ENCODE measurements at places on chromosomes 7 and 10.
A peak's percentile ranks its signal among the peaks of the same experiment; 100 is the strongest.

DNA sequence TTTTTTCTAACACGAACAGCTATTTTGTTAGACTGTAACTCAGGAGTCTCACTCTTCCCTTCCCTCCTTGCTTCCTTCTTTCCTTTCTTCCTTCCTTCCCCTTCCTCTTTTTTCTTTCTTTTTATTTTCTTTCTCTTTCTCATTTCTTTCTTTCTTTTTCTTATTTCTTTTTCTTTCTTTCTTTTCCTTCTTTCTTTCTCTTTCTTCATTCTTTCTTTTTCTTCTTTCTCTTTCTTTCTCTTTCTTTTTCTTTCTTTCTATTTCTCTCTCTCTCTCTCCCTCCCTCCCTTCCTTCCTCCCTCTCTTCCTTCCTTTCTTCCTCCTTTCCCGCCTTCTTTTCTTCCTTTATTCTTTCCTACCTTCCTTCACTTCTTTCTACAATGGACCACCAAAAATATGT lies 1443.0 kb upstream of the LRRTM3 start:
- H3K36me3 ChIP-seq = peaks cover 3% of the 10 kb centered on the region
- no peaks in the 10 kb centered on the region for H3K27me3 ChIP-seq
- no peak for DNase-seq
- H3K27ac ChIP-seq = no peak overlapping the region

DNA sequence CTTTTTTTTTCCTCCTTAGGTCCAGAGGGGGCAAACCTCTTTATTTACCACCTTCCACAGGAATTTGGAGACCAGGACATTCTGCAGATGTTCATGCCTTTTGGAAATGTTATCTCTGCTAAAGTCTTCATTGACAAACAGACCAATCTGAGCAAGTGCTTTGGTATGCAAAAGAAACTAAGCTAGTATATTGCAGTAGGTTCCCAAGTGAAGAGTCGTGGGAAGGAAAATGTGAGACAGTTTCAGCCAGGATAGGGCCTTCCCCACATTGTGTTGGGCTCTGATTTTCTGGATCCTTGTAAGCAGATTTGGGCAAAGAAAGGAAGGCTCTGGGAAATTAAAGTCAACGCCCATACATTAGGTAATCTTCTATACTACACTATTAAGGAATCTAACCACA lies 285.6 kb downstream of the USP6NL start:
- peaks cover 43% of the 10 kb centered on the region for H3K4me1 ChIP-seq
- H3K27me3 ChIP-seq = no peaks in the 10 kb centered on the region
- peaks cover 41% of the 10 kb centered on the region for H3K36me3 ChIP-seq
- H3K27ac ChIP-seq = peak overlapping the region; percentile 75
- DNase-seq = no peak

DNA sequence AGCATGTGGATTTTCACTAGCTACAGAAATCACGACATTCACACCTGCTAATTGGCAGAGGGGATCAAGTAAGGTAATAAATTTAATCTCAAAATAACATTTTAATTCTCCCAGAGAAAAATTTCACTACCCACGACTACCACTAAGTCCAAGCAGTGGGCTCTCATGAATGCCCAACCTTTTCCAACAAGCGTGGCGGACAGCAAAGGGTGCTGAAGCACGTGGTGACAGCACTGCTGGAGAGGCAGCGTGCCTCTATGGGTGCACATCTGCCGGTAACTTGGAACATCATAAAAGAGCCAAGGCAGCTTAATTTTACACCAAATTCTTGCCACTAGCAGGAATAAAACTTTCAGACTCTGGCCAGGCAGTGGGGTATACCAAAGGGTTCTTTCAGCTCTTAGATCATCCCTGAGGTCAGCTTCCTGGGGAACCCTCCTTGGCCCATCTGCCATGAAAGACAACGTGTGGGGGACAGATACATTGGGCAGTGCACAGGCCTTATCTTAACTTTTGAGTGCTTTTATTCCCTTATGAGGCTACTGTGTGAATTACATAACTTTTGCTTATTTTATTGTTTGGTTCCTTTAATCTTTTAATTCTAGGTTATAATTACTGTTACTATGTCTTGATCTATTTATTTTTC lies 206.7 kb upstream of the KCTD7 start:
- H3K27me3 ChIP-seq = no peaks in the 10 kb centered on the region
- no peak for DNase-seq
- H3K4me1 ChIP-seq = no peaks in the 10 kb centered on the region
- no peak overlapping the region for H3K27ac ChIP-seq
- H3K36me3 ChIP-seq = peaks cover 4% of the 10 kb centered on the region
- no peak overlapping the region for H3K4me3 ChIP-seq

- peaks cover 7% of the 10 kb centered on the region for H3K36me3 ChIP-seq
- H3K4me3 ChIP-seq = no peak overlapping the region
- H3K4me1 ChIP-seq = no peaks in the 10 kb centered on the region
- no peak overlapping the region for H3K27ac ChIP-seq
These were observed 85.6 kb upstream of the IMMP2L start for GRCh38 chr7:111647881-111648280.

DNA sequence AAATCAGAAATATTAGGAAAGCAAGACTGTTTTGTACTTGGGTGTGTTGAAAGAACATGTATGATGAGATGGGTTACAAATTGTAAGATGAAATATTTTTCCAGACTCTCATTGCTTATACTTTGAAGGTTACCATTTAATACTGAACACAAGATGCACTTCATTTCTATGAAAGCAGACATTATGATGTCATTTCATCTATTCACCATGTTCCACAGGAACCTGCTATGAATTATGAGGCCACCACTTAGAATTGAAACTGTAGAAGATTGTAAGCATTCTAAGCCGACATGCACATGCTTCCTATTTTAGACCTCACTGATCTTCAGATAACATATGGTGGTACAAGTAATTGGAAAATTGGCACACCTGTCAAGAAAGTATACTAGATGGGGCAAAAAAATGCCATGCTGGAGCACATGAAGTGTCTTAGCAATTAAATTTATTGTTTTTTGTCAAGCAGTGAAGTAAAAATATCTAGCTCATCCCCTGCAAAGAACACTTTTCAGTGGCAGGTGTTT lies 195.0 kb downstream of the PHF14 start:
- no peak overlapping the region for H3K4me3 ChIP-seq
- no peaks in the 10 kb centered on the region for H3K36me3 ChIP-seq
- no peak for DNase-seq
- no peaks in the 10 kb centered on the region for H3K4me1 ChIP-seq

DNA sequence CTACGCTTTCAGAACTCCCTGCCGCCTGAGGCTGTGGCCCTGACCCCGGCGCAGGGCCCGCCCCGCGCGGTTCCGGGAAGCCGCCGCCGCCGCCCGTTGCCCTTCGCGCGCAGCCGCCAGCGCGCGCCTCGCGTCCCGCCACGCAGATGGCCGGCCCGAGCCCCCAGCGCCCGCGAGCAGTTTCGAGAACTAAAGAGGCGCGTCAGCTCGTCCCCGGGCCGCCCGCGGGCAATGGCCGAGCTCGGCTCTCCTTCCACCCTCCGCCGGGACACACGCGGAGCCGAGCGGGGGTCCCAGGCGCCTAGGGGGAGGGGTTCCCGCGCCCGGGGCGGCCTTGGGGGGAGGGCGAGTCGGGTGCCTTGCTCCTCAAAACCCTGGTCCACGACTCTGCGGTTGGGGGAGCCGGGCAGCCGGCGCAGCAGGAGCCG lies 1.8 kb downstream of the HNRNPF start:
- H3K36me3 ChIP-seq = peaks cover 17% of the 10 kb centered on the region
- peak; percentile 80 for DNase-seq
- no peaks in the 10 kb centered on the region for H3K27me3 ChIP-seq
- peak overlapping the region; percentile 92 for H3K27ac ChIP-seq
- H3K4me1 ChIP-seq = peaks cover 30% of the 10 kb centered on the region
